ENCODE measurements at places on chromosomes 4 and X.

DNA sequence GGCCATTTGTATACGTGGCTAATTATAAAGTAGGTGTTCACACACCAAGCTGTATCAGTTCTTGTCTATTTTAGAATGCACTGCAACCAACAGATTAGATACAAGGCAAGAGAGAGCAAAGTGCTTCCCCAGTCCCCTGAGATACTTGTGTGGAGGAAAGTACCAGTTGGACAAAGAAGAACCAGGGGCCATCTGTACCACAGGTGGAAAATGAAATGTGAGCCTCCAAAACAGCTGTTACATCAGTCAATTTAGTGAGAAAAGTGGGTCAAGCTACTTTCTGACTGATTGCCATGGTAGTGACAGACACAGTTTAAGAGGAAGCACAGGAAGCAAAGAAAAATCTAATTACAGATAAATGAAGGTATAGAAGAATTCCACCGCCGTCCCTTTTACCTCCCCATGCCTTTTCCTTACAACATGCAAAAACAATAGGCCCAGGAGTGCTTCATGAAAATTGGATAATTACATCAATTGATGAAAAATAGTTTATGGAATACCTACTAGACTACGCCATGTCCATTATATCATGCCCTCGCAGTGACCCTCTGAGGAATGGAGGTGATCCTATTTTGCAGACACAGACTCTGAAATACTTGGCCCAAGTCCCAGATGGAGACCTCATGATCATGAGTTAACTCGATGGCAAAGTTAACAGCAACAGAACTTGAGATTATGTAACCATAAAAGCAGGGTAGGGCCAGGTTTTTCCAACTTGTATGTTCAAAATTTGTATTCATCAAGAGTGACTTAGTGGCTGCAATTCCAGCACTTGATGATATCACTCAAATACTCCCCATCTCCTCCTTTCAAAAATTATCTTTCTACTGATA, 15.8 kb downstream of the SMPX start:
- no peak for DNase-seq

DNA sequence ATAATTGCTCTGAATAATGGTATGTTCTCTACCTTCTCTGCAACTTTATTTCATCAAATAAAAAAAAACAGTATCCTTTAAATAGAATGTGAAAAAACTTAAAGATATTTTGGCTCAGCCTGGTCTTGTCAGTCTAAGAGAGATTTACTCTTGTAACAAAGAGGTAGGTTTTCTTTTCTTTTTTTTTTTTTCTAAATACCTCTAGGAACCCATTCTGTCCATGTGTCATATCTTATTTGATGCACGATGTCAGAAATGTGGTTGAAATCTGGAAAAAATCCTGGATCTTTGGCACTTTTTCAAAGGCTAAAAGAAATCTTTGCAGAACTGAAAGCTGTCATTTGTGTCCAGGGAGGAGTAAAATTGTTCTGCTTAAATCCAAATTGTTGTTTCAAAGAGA, 17.3 kb upstream of the FGF5 start:
- no peak for DNase-seq

- no peak for DNase-seq
Measured at GRCh38 chrX:151323054-151323453, 74.0 kb upstream of the VMA21 start.

- no peak for DNase-seq
Measured at GRCh38 chr4:4394644-4395043, 7.7 kb downstream of the NSG1 start.

DNA sequence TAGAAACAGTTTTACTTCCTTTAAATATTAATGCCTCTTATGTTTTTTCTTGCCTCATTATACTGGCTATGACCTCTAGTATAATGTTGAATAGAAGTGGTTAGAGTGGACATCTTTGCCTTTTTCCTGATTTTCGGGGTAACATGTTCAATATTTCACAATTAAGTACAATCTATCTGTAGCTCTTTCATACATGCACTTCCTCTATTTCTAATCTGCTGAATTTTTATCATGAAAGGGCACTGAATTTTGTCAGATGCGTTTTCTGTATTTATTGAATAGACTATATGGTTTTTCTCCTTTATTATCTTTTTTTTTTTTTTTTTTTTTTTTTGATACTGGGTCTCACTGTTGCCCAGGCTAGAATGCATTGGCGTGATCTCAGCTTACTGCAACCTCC, 29.0 kb downstream of the MECP2 start:
- DNase-seq = no peak

DNA sequence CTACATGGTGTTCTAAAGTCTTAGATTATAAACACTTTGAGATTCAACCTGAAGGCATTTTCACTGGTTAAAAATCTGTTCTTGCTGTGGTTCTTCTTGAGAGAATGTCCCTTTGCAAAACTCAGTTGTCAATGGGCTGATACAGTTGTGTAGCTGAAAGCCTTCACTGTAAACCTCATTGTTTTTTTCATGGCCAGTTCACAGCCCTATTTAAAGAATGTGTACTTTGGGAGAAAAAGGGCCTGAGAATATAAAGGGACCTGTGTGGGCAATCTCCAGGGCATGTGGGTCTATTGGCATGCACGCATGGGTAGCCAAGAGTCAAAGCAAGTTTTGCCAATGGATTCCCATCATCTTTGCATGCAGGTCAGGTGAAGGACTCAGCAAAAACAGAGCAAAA, 7.8 kb upstream of the MAP7D3 start:
- DNase-seq = no peak

DNA sequence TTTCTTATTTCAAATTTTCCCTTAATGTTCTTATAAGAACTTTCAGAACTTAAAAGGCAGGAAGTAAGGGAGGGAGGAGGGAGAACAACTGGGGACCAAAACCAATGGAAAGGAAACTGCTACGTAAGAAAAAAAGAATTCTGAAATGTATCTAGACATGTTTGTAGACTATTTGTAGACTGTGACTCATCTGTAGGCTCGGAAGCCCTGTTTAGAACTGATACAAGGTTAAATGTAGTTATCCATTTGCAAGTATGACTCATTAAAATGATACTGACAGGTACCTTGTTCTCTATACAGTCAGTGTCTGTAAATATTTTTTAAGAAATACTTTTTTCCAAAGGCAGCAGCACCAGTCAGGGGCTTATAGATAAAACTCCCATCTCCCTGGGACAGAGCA, 202.0 kb downstream of the DHX15 start:
- no peak for DNase-seq

DNA sequence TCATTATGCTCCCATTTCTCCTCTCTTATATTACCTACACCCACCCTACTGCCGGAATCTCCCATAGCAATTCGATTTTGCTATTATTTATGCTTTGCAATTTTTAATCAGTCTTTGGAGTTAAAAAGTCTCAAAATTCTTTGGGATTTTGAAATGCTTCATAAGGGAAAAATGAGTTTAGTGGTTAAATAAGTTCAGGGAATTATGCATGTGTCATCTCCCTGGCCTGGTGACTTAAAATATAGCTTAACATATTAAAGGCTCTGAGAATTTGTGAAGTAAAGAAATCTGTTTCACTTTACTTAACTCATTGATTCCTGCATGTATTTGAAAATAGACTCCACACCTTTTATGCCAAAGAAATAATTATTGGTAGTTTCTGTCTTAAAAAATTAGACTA, 185.1 kb upstream of the DIPK2B start:
- DNase-seq = no peak

GRCh38 chr4:139550724-139551429, 5.1 kb downstream of the SETD7 start:
- no peak for DNase-seq

DNA sequence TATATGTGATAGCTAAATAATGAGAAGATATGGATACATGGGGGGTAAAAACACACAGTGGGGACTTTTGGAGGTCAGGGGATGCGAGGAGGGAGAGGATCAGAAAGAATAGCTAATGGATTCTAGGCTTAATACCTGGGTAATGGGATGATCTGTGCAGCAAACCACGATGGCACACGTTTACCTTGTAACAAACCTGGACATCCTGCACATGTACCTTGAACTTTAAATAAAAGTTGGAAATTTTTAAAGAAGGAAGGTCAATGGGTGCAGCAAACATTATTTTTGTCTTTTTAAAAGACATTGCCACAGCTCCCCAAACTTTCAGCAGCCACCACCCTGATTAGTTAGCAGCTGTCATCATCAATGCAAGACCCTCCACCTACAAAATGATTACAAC, 29.7 kb upstream of the UGT2B15 start:
- DNase-seq = no peak

Data from AG09319 (cell line).